Cortex of kidney (tissue), 1 donor: ENCODE measurements at places on chromosomes 2 and 18.

GRCh38 chr2:237549643-237550415 lies 16.5 kb upstream of the PRLH start:
- DNase-seq = no peak

- DNase-seq = no peak
Observed at GRCh38 chr18:3485153-3486149, 35.5 kb downstream of the TGIF1 start.

DNA sequence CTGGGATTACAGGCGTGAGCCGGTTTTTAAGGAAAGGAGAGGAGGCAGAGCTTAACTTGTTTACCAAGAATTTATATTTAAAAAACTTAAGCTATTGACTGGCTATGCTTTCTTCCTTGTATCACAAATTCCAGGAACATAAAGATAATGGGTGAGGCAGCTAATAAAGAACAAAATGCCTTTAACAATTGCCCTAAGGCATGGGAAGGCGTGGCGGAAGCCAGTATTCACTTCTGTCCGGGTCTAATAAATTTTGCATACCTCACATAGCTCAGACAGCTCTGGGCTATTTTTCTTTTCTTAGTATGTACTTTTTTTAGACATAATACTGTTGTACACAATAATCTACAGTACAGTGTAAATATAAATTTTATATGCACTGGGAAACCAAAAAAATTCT lies 1.0 kb upstream of the LDAH start:
- no peak for DNase-seq

DNA sequence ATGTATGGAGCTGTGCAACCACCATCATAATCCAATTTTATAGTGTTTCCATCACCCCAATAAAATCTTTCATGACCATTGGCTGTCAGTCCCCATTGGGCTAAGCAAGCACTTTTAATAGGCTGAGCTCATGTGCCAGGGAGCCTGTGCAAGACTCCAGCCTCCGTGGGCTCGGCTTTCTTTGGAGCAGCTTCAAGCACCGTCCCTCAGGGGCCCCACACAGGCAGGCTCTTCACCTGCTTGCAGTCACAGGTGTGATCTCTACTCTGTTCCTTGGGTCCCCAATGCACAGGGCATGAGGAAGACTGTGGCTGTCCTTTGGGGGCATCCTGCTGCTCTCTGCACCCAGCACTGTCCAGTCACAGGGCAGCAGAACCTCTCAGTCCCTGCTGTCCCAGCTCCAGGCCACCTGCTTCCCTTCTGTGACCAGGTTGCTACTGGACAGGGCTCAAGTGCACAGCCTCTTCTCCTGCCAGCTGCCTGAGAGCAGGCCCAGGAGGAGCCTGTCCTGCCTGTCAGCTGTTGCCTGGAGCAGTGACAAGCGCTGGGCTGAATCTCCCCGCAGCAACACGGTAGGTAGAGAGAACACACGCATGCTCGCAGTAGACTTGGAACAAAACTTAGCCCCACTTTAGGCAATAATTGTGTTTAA lies 40.7 kb upstream of the TMEM131 start:
- DNase-seq = no peak
